T-cell (primary cell): ENCODE measurements at places on chromosomes 11 and 22.

GRCh38 chr22:35226958-35227647, 30.2 kb upstream of the HMGXB4 start:
- DNase-seq: no peak

- peak; percentile 84 for DNase-seq
Measured at GRCh38 chr11:47177229-47177845, 658 bp upstream of the ARFGAP2 start.

DNA sequence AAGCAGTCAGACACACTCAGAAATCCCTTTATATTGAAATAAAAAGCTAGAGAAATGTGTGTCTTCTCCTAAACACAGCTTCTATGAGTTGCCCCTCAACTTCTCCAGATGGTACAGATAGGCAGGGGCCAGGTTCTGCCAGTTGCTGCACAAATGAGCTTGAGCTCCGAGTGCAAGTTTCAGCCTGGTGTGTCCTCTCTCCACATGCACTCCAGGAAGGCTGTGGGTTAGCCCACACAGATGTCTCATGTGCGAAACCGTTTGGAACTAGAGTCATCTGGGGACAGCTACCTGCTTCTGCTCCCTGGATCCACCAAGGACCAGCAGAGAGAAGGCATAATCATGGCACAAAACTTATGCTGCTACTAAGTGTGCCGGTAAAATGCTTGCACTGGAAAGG, 812.6 kb downstream of the OPCML start:
- no peak for DNase-seq

- no peak for DNase-seq
Measured at GRCh38 chr11:67174311-67174710, 55.2 kb downstream of the KDM2A start.
